Muscle of leg (tissue), 16 donors: ENCODE measurements at places on chromosomes 7 and 10. TPM values are rescaled to one million over a fixed set of nuclear protein-coding genes. Genes with fewer than 3 reads are reported as not detected.

DNA sequence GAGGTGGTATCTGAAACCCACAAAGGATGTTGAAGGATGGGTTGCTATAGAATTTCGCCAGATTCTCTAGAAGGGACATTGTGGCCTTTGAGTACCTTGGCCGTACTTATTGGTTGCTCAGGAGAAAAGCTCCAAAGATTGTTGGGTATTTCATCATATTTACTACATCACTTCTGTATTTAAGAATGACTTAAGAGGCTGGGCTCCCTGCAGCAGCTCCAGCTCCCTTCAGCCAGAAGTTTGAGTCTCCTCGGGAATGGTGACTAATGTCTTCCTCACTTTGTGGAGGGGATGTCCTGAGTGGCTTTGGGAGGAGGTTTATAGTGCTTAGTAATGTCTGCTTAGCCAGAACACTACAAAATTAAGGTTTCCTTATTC is 18.1 kb downstream of the MINDY4 start:
- peak; percentile 68 for DNase-seq
- H3K4me1 ChIP-seq, result no peaks in the 10 kb centered on the region

Gene CYP3A7
- total RNA-seq, result 0.58 TPM

Gene GIMAP5
- 11.6 TPM for total RNA-seq

Gene LRMDA
- 7.9 TPM for total RNA-seq

Gene RNF133
- 0.22 TPM for total RNA-seq

Gene DDX50
- 51.9 TPM for total RNA-seq

DNA sequence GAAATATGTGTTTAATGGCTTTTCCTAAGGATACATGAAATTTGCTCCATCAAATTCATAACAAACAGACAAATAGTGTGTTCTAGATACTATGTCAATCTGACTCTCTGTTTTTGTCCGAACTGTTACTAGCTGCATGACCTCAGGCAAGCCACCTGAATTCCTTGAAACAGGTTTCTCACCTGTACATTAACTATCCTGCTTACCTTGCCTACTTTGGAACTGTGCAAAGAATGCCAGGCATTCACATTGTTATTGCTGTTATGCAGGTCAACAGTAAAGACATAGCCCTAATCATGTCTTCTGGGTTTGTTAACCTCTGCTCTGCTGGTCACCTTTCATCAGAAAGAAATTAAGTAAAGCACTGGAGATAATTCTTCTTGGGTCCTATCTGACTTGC is 1283.9 kb upstream of the CELF2 start:
- H3K4me3 ChIP-seq, result no peak overlapping the region
- DNase-seq, result no peak
- H3K27ac ChIP-seq, result no peak overlapping the region
- H3K27me3 ChIP-seq, result no peaks in the 10 kb centered on the region
- no peaks in the 10 kb centered on the region for H3K4me1 ChIP-seq

Gene KIN
- 14.0 TPM for total RNA-seq

DNA sequence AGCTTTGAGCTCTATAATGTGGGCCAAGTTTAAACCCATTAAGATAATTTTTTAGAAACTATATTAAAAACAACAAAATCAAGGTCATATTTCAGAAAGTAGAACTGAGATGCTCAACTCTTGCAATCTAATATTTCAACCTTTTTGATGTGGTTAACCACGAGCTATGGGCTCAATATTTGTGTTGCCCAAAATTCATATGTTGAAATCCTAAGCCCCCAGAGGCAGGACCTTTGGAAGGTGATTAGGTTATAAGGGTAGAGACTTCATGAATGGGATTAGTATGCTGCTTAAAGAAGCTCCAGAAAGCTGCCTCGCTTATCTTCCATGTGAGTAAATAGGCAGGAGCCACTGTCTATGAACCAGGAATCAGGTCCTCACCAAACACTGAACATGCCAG is 284.4 kb downstream of the CRPPA start:
- no peak for DNase-seq
- H3K4me1 ChIP-seq, result no peaks in the 10 kb centered on the region
- no peaks in the 10 kb centered on the region for H3K36me3 ChIP-seq
- H3K27me3 ChIP-seq, result no peaks in the 10 kb centered on the region
- H3K27ac ChIP-seq, result no peak overlapping the region
- no peak overlapping the region for H3K4me3 ChIP-seq

DNA sequence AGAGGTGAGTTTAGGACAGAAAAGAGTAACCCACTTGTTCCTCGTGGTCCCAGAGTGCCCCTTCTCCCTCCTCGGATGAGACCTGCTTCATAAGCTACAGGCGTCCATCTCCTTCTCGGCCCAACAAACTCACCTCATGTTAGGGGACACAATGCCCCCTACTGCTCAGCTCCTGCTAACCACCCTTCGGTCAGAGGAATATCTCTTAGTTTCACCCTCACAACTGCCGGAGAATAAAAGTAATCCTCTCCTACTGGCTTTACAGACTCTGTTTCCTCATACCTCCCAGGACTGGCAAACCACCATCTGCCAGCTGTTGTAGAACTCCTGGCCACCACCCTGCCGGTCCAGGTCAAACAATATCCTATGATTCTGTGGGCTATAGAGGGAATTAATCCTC is 3.2 kb downstream of the AKR1B15 start:
- H3K4me3 ChIP-seq, result no peak overlapping the region
- H3K27ac ChIP-seq, result no peak overlapping the region
- no peaks in the 10 kb centered on the region for H3K27me3 ChIP-seq
- peak; percentile 20 for DNase-seq

Gene SFTPA1
- not detected for total RNA-seq

DNA sequence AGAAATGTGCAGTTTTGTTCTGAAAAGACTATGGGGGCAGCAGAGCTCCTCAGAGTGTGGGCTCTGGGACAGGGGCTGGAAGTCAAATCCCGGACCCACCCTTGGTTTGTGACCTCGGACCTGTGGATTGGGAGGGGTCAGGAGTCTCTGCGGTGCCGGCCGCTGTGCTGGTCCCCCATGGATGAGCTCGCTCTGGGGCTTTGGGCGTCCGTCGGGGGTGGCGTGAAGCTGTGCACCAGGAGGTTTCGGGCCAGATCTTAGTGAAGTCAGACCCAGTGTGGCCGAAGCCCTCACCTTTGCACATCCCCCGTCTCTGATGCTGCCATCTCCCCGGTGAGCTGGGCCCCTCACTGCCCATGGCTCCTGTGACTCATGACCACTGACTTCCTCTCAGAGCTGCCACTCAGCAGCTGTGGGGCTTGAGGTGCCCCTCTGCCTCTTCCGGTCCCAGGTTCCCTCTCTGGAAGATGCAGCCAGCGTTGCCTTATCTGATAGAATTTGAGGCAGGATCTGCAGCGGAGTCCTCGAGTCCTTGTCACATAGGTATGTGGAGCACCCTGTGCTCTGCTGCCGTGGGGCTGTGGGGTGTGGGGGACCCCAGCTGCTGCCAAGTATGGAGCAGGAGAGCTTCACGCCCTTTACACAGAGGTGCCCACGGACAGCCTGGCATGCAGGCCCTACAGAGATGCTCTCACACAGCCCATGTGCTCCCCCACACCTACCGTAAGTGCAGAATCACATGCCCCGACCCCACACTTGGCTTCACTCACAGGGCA is 11.4 kb upstream of the SCART1 start:
- H3K4me1 ChIP-seq, result no peaks in the 10 kb centered on the region
- H3K4me3 ChIP-seq, result no peak overlapping the region
- H3K27ac ChIP-seq, result no peak overlapping the region

DNA sequence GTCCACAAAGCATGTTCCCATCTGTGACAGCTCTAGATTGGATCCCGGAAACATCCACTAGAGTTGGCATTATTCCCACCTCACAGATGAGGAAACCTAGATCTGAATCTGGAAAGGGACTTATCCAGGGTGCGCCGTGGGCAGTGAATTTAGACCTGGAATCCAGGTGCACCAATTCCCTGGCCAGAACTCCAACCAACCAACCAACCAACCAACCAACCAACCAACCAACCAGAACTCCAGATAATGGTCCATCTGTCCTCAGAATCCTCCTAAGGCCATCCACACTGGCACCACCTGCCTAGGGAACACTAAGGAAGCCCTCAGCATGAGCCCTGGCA is 42.0 kb upstream of the ZMIZ1 start:
- no peak overlapping the region for H3K27ac ChIP-seq
- peaks cover 38% of the 10 kb centered on the region for H3K4me1 ChIP-seq
- no peaks in the 10 kb centered on the region for H3K36me3 ChIP-seq
- DNase-seq, result no peak
- no peak overlapping the region for H3K4me3 ChIP-seq

GRCh38 chr10:10824591-10825148 is 193.0 kb upstream of the CELF2 start:
- no peaks in the 10 kb centered on the region for H3K36me3 ChIP-seq
- peaks cover 14% of the 10 kb centered on the region for H3K4me1 ChIP-seq
- H3K4me3 ChIP-seq, result no peak overlapping the region

DNA sequence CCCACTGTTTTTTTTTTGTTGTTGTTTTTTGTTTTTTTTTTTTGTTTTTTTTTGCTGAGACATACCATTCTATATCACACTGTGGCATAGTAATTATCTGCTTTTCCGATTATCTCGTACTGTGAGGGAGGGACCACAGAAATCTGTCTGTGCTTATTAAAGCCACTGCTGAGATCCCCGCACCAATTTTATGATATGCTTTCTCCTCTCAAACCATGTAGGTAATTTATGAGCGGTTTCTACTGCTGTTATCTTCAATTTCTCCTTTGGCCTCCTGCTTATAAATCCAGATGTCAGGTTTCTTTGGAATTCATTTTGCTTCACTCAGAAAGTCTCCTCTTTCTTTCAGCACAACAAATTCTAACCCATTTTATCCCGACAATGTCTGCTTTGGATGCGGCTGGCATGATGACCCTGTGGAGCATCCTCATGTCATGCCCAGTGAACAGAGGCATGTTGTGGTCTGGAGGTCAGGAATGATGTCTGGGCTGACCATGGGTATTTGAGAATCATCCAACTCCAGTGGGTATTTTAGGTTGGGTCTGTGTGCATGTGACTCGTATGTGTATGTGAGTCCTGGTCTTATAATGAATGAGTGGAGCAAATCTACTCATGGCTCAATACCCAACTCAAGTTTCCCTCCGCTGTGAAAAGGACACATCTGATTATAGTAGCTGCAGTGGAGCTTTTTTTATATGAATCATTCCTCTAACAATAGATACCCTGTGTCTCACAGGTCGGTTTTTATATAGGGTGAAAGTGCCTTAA is 213.4 kb downstream of the GALNT17 start:
- no peaks in the 10 kb centered on the region for H3K36me3 ChIP-seq
- peak; percentile 17 for DNase-seq
- H3K4me3 ChIP-seq, result no peak overlapping the region

DNA sequence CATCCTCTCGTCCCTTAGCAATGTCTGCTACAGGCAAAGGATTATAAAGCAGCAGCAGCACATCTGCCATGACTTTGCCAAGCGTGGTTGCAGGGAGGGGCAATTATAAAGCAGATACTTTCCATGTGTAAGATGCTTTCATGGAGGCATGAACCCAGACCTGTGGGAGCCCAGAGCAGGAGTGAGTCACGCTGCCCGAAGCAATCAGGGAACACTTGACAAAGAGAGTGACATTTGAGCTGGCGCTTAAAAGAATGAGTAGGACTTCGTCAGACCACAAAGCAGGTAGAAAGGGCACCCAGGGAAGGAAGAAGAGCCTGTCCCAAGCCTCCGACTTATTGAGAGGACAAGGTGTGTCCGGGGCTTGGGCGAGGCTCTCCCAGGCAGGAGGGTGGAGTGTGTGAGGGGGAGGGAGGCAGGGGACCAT is 147.2 kb downstream of the MYOF start:
- no peak overlapping the region for H3K27ac ChIP-seq
- no peaks in the 10 kb centered on the region for H3K4me1 ChIP-seq
- H3K27me3 ChIP-seq, result no peaks in the 10 kb centered on the region
- H3K36me3 ChIP-seq, result peaks cover 47% of the 10 kb centered on the region
- no peak overlapping the region for H3K4me3 ChIP-seq
- DNase-seq, result no peak

DNA sequence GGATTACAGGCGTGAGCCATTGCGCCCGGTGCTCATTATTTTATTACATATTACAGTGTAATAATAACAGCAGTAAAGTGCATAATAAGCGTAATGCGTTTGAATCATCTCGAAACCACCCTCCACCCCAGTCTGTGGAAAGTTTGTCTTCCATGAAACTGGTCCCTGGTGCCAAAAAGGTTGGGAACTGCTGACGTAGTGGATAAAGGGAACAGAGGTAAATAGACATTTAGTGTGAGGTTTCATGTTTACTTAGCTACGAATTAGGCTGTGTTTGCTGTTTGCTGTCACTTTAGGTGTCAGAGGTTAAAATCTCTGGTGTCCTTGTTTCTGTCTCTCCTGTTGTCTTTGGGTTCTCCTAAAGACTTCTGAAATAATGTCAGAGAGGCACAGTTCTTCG is 60.3 kb upstream of the SLC39A12 start:
- no peak for DNase-seq
- no peak overlapping the region for H3K27ac ChIP-seq
- no peaks in the 10 kb centered on the region for H3K36me3 ChIP-seq
- H3K4me1 ChIP-seq, result no peaks in the 10 kb centered on the region
- H3K4me3 ChIP-seq, result no peak overlapping the region

DNA sequence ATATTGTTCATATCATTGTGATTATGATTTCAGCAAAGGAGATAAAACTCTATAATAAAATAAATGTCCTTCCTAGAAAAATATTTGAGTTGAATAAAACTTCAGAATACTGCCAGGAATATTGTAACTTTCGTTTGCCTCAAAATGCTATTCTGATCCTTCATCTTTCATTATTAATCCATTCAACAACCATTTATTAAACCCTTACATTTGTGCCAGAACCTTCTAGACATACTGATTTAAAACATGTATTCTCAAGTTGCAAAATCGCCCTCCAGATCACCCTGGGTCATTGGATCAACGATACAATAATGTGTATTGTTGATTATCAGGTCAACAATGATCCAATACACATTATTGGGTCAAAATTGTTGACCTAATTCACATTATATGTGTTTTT is 759.8 kb downstream of the CNTNAP2 start:
- peak; percentile 59 for DNase-seq
- H3K4me1 ChIP-seq, result no peaks in the 10 kb centered on the region
- H3K27ac ChIP-seq, result no peak overlapping the region
- no peak overlapping the region for H3K4me3 ChIP-seq
- no peaks in the 10 kb centered on the region for H3K36me3 ChIP-seq

DNA sequence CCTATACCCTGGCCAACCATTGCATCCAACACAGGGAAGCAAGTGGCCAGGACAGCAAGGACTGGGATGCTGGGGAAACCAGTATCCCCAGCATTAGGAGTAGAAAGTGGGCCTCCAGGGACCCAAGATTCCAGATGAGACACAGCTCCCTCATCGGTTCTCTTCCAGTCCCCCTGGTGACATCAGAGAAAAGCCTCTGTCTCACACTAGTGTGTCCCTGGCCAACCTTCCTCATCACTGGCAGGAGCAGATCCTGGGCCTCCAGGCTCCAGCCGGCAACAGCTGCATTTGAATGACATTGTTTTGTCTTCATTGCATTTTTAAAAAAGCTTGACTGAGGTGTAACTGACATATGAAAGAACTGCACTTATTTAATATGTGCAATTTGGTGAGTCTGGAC is 177.3 kb upstream of the LYZL2 start:
- H3K27me3 ChIP-seq, result no peaks in the 10 kb centered on the region
- H3K4me3 ChIP-seq, result no peak overlapping the region
- DNase-seq, result peak; percentile 71
- H3K27ac ChIP-seq, result peak overlapping the region; percentile 70
- H3K36me3 ChIP-seq, result no peaks in the 10 kb centered on the region
